ENCODE measurements at places on chromosomes 11 and 22. TPM values are rescaled to one million over a fixed set of nuclear protein-coding genes. Genes with fewer than 3 reads are reported as not detected.

GRCh38 chr11:120977266-120978137 lies 46.4 kb upstream of the TBCEL start:
- DNase-seq = no peak

- no peak for DNase-seq
These were observed 13.0 kb upstream of the MALAT1 start for GRCh38 chr11:65485920-65486219.

DNA sequence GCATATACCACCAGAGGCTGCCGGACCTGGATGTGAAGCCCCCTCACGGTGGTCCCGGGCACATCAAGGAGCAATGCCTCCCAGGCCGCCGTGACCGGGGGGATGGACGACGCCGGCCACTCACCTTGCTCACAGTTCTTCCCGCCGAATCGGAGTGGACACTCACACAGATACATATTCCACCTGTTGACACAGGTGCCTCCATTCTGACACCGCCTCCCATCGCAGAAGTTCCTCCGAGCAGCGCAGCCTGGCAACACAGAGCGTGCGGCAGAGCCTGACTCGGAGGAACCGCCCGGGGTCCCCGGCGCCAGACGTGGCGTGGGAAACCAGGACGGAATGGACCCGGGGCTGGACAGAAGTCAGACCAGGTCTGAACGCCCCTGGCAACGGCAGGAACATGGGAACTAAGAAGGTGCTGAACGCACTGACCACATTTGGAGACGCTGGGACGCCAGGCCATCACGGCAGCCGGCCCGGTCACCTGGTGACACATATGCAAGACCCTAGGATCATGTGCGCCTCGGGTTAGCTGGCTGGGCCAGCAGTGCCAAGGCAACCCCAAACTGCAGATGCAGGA lies 74.2 kb downstream of the TRMU start:
- no peak for DNase-seq

GRCh38 chr22:23074451-23074850 lies 4.1 kb downstream of the GNAZ start:
- DNase-seq = no peak

DNA sequence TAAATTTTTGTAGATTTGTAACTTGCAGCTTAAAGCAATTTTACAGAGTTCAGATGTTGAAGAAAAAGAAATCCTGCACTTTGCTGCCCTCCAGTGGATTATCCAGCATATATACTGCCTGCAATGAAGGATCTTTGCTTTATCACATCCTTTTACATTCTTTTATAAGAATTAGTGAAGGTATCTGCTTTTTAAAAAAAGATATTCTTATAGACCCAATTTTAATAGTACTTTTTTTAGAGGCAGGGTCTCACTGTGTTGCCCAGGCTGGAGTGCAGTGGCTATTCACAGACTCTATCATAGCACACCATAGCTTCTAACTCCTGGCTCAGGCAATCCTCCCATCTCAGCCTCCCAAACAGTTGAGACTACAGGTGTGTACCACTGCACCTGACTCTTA lies 60.7 kb downstream of the TTC17 start:
- peak; percentile 47 for DNase-seq

- no peak for DNase-seq
These were observed 20.0 kb downstream of the THY1 start for GRCh38 chr11:119403021-119403420.

GRCh38 chr11:128563942-128564641 lies 23.3 kb downstream of the ETS1 start:
- no peak for DNase-seq

DNA sequence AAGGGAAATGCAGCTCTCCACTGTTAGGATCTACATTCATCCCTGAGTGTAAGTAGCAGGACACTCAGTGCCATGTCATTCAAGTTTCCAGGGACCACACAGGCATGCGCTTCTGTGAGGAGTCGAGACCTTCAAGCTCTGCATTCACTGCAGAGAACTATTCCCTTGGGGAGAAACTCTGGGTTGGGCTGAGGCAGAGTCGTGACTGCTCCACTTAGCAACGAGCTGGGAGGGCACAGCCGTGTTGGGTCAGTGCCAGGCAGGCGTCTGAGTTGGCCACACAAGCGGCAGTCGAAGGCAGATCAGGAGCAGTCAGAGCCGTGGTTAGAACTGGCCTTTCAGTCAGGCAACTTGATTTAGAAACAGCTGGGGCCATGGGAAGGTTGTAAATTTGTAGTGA lies 14.7 kb downstream of the MPEG1 start:
- DNase-seq = peak; percentile 93

GRCh38 chr11:64729851-64730382 lies 6.9 kb upstream of the NRXN2 start:
- no peak for DNase-seq

DNA sequence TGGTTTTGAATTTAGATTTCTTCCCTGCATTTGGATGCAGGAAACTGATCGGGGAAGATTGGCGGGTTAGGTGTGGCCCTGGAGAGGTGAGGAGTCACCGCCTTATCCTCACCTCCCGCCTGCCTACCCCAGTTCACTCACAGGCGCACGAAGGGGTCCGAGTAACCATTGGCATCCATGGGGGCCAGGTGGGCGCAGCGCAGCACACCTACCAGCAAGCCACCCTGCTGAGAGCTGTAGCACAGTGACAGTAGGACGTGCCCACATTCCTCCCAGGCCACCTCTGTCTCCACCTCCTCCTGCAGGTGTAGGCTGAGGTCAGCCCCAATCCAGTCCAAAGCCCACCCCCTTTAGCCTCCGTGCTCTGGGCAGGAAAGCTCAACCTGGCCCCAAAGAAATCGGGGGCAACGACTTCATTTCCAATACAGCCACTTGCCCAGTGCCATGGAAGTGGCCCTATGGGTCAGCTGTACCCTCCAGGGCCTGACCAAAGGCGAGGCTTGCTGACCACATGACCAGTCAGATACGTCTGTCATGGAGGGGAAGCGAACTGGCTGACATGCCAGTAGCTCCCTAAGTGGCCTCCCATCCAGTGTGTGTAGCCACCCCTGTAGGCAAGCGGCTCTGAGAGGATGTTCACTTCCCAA lies 6.7 kb downstream of the NDUFV1 start:
- DNase-seq = no peak

GRCh38 chr11:117625237-117625636 lies 171.8 kb downstream of the DSCAML1 start:
- no peak for DNase-seq

The PACS1 gene
- polyA plus RNA-seq = 56.6 TPM

The MS4A6E gene
- not detected for polyA plus RNA-seq

The MMP27 gene
- not detected for polyA plus RNA-seq

The CTSD gene
- polyA plus RNA-seq = 171 TPM
